ENCODE measurements at places on chromosomes 12 and 14.

- DNase-seq: no peak
Measured at GRCh38 chr12:70724444-70724843, 87.2 kb upstream of the PTPRB start.

DNA sequence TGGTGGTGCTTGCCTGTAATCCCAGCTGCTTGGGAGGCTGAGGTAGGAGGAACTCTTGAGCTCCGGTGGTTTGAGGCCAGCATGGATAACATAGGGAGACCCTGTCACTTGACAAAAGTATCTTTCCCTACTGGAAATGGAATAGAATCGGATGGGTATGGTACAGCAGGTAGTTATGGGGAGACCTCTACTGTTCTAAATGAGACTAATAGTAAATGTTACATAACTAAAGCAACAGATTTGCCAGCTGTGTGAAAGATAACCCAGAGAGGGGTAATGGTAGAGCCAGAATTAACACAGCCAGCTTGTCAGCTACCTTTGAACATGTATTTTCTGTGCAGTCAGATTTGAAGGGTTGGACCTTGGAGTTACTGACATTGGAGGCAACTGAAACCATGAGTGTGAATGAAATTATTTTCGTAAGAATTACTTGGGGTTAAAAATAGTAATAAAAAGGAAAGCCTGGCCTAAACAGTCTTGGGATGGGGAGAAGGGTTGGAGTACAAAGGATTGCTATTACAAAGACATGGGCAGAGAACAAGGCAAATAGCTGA lies 21.7 kb upstream of the NUP107 start:
- no peak for DNase-seq

GRCh38 chr14:74824997-74825396 lies 50.9 kb downstream of the PROX2 start:
- no peak for DNase-seq

DNA sequence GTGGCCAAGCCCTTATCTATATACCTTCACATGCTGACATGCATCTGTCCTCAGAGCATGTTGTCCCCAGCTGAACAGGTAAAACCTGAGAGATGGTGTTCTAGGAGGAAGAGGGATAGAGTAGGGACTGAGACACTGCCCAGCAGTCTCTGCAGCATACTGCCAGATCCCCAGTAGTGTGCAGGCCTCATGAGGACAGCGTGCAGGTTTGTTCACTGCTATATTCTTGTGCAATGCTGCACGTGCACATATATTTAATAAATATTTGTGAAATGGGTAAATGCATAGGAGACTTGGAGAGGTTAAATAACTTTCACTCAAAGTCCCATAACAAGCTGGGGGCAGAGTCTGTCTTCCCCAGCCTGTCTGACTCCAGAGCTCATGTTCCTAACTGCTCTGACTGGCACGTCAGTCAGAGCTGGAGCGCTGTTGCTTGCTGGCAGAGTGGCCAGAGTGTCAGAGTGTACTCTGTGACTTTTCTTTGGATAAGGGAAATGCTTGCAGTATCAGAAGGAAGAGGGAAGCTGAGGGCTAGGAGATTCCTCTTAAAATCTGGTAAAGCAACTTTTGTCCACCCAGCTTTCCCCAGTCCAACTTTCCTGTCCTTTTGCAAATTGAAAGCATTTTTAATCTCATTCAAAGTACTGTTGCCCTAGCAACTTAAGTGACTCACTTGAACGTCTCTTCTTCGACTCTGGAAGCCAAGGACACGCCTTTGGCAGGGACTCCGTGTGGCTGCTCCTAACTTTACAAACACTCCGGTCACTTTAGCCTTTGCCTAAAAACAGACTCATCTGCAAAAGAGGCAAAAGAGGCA lies 14.9 kb upstream of the POLR3B start:
- no peak for DNase-seq

- DNase-seq: peak; percentile 33
Measured at GRCh38 chr12:112121780-112122565, 3.4 kb upstream of the TRAFD1 start.

DNA sequence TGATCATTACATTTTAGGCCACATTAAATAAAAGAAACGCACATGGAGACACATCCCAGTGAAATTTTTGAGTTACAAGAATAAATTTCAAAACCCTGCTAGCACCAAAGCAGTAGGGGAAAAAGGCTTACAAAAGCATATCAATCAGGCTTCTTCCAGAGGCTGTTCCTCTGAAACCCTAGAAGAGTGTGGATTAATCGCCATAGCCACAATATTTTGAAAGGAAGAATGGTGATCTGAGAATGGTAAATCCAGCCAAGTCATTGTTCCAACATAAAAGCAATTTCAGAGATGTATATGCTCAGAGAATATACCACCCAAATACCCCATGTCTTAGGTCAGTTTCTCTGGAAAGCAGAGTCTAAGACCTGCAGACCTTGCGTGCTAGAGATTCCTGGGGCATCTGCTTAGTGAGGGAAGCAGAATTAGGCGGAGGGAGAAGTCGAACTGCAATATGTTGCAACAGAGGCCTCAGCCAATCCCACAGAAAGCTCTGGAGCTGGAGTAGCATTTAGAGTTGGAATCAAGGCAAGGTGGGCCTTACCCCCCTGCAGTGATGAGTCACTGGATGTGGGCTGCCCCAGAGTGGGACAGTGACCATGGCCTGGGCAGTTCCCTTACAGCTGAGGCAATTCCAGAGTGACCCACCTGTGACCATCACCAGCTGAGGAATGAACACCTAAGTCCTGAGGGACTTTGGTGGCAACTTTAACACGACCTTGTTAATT lies 125.2 kb downstream of the NTF3 start:
- peak; percentile 31 for DNase-seq

GRCh38 chr14:92668276-92668973 lies 80.0 kb downstream of the LGMN start:
- DNase-seq: no peak

GRCh38 chr12:50110762-50111351 lies 1.2 kb upstream of the COX14 start:
- no peak for DNase-seq

GRCh38 chr12:16187660-16188059 lies 89.8 kb downstream of the SLC15A5 start:
- DNase-seq: peak; percentile 24

DNA sequence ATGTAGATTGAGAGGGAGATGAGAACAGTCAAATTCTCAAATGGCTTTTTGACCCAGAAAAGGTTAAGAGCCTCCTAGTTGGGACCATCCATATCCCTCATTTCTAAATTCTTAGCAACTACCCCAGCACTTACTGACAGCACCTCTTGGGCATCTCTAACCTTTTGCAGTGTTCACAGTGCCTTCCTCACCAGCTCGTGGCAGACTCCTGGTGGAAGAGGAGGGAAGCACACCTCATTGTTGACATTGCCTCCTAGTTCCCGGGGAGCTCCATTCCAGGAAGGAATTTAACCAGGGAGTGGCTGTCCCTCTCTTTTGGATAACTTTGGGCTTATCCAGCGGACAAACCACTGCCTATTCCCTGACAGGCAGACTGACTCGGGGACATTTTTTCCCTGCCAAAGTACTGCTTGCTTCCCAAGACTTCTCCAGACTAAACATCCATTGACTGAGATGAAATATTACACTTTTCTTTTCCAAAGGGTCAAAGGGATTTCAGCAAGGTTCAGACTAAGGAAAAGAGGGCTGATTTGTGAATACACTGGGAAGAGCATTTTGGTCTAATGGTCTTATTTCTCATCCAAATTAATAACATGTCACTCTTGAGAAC lies 9.0 kb upstream of the OR6J1 start:
- peak; percentile 18 for DNase-seq

DNA sequence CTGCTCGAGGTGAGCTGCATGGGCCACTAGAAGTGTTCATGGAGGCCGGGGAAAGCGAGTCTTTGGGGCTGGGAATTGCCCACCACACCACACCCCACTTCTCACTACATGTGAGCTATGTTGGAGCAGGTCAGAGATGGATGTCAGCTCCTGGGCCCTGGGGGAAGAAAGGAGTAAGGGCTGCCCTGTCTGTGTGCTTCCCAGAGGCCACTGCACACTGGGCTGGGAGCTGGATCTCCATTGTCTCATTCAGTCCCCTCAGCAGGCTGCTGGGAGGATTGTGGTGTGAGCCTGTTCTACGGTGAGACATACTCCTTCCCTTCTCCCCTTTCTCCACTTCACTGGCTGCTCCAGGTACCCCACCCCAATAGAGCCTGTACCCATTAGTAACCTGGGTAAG lies 10.5 kb downstream of the FIGNL2 start:
- DNase-seq: no peak

DNA sequence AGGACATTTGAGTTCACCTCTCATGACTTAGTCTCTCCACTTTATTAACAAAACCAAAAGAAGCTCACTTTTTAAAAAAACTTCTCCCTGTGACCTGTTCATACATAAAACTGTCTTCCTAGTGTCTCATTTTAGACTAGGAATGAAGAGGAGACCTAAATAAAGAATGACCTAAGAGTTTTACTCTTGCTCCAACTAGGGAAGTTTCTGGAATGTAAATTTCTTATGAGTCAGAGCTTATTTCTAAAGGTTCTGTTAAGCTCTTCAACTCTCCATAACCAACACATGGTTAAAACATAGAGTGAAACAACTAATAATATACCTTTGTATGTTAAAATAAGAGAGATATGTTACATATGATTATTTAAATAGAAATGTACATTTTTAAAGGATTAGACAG lies 369.8 kb downstream of the EMP1 start:
- no peak for DNase-seq

- DNase-seq: no peak
Measured at GRCh38 chr12:93698307-93699092, 21.3 kb downstream of the CRADD start.

- no peak for DNase-seq
Measured at GRCh38 chr12:47207829-47208248, 128.1 kb upstream of the AMIGO2 start.

- DNase-seq: no peak
Measured at GRCh38 chr12:48311313-48311712, 39.4 kb downstream of the ZNF641 start.

DNA sequence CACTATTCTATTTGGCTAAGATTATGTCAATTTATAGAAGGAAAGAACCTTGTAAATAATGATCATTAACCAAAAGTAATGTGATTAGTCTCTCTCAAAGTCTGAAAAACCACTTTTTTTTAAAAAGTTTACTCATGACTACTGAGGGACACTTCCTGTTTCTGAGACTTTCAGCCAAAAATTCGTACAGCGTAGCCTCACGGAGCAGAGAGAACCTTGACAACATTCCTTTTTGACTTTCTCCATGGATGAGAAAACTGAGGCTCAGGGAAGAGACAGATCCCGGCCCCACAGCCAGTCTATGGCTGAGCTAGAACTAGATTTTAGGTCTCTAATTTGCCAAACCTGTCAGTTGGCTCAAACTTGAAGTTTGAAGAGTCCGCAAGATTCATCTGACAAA lies 68.2 kb downstream of the DAD1 start:
- DNase-seq: no peak

GRCh38 chr14:75554482-75554881 lies 23.9 kb upstream of the FLVCR2 start:
- DNase-seq: no peak

DNA sequence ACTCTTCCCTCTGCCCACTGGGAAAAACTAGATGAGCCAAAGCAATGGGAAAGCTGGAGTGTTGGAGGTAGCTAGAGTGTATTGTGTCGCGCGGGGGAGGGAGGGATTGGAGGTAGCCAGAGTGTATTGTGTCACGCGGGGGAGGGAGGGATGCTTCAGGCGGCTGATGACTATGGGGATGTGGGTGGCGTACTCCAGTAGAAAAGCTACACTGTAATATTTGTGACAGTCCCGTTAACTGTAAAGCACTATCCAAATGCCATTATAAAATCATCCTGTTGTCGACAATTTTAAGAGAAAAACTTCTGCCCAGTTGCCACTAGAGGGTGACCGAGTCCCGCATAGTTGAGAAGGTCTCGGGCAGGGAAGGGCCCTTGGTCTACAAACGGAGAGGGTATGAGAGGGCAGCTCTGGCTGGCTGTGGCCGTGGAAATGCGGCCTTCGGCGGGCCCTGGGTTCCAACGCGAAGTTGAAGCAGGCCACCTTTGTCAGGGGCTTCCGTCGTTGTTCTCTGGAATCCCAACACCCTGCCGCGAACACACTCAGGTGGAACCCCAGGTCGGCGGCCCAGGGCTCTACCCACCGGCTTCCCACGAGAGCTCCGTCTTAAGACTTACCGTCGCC lies 15.1 kb upstream of the PLEK2 start:
- DNase-seq: peak; percentile 83

GRCh38 chr14:62001963-62002362 lies 239.7 kb downstream of the SNAPC1 start:
- DNase-seq: no peak

DNA sequence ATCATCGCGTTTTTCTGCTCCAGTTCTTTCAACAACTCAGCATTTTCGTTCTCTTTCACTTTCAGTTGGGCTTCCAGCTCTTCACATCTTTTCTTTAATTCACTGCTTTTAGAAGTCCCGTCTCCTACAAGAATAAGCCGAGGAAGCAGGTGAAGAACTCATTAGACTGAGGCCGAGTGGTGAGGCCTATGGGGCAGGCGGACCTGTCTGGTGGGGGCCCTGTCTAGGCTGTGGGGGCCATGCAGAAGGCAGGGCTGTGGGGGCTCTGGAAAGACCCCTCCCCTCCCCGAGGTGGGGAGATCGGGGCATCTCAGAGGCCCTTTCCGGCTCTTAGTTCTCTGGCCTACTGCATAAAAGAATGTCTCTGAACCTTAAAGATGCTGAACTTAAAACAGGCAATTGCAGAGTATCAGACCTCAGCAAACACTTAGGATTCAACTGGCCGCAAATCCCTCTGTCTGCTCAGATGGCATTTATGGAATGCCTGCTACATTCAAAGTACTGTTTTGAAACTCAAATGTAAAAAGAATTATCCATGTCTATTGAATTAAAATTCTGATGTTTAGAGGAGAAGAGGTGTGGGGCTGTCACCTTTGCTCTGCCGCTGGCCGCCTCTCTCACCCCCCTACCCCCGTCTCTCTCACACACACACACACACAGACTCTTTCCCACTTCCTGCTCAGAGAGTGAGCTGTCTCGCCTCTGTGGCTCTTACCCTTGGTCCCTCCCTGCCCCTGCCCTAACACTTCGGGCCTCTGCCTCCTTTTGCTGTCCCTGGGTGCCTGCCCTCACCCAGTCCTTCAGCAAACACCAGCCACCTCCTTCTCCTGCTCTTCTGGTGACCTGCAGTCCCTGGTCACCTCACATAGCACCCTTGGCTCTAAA lies 34.7 kb downstream of the CCDC92 start:
- no peak for DNase-seq

- no peak for DNase-seq
Measured at GRCh38 chr14:90576581-90576980, 179.8 kb downstream of the CALM1 start.

- DNase-seq: no peak
Measured at GRCh38 chr12:93663006-93663728, 14.0 kb upstream of the CRADD start.

- DNase-seq: peak; percentile 73
Measured at GRCh38 chr12:39393890-39394289, 49.0 kb downstream of the KIF21A start.

DNA sequence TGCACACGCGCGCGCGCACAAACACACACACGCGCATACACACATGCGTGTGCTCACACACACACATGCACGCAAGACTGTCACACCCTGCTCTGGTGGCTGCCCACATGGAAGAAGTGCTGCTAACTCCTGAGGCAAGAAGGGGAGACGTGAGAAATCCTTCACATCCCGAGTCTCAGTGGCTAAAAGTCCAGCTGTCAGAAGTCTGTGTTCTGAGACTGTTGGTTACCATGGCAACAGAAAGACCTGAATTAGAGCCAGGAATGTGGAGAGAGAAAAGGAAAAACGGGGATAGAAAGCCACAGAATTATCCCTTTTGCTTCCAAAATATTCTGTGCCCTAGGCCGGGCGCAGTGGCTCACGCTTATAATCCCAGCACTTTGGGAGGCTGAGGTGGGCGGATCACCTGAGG lies 71.2 kb downstream of the PPFIBP1 start:
- peak; percentile 92 for DNase-seq

Data from brain (organoid and tissue), 16 donors.